ENCODE measurements at places on chromosomes 1 and 21.

GRCh38 chr1:196259316-196259715 is 348.9 kb downstream of the KCNT2 start:
- no peak for DNase-seq

GRCh38 chr1:67312615-67313014 is 4.9 kb downstream of the IL12RB2 start:
- DNase-seq, result no peak

DNA sequence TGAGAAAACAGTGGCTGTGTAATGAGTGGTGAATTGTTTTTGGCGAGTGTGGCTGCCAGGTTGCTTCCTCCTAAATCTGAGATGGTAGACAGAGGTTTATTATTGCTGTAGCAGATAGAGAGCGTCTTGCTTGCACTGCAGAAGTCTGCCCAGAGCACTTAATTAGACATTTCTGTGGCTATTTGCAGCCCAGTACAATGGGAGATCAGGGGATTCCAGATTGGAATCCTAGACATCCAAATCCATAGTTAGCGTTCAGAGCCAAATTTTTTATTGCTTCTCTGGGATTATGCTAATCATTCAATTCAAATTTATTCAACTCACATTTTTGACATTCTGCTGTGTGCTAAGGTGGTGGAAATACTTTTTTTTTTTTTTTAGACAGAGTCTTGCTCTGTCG is 30.0 kb downstream of the KIF26B start:
- no peak for DNase-seq

- no peak for DNase-seq
Measured at GRCh38 chr1:45535988-45536766, 14.4 kb upstream of the AKR1A1 start.

DNA sequence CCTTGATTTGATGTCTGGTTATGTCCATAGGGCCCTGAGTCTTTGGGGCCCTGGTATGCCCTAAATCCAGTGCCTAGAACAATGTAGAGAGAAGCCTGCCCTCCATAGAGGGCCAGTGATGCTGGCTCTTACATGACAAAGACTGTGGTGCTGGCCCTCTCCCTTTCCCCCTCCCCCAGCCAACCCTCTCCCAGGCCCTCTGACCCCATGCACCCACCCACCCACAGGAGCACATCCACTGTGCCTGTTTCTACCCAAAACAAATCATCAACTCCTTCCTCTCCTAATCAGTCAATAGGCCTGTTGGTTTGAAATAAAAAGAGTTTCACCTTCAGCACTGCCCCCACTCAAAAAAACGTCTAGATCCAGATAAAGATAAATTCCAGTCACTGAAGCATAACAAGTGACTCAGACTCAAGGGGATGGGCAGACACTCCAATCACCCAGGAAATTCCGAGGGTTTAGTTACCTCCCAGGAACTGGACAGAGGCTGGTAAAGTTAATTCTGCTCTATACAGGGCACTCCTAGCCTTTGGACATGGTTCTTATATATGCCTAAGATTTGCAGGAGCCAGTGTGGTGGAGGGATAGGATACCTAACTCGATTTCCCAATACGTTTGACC is 144.8 kb upstream of the VANGL1 start:
- DNase-seq, result no peak

DNA sequence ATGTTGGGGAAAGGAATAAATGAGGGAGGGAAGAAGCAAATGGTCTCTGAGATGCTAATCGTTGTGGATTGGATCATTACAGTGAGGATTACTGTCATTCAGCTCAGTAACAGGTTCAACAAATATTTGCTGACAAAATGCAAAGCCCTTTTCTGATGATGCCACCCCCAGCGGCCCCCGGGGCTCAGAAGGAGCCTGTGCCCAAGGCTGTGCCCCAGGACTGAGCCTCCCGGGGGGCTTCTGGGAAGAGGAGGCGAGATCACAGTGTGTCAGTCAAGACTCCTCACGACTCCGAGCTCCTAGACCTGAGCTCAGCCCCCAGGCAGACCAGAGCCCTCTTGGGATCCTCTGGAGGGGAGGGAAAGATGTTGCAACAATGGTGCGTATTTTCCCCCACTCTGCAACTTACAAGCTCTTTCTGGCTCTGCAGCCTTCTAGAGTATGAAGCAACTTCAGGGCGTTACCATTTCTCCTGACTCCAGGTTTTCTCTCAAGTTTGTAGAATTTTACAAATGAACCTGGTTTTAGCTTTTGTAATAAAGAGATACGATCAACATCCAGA is 20.8 kb downstream of the EPHA8 start:
- no peak for DNase-seq

GRCh38 chr1:58849551-58849950 is 65.7 kb upstream of the JUN start:
- DNase-seq, result no peak

DNA sequence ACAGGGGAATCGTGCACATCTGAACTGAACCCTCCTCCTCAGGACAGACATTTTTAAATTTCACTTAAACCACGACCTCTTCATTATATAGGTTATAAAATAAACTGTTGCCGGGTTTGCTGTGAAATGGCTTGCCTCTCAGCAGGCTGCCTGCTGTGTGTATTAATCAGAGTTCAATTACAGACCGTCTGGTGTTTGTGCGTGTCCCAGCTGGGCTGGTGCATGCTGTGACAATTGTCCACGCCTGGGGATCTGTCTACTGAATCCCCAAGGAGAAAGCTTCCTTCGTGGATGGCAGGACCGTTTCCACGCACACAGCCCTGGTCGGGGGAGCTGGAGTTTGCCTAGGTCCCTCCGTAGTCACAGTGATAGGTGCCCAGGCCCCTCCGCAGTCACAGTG is 13.4 kb upstream of the AGPAT3 start:
- DNase-seq, result no peak

DNA sequence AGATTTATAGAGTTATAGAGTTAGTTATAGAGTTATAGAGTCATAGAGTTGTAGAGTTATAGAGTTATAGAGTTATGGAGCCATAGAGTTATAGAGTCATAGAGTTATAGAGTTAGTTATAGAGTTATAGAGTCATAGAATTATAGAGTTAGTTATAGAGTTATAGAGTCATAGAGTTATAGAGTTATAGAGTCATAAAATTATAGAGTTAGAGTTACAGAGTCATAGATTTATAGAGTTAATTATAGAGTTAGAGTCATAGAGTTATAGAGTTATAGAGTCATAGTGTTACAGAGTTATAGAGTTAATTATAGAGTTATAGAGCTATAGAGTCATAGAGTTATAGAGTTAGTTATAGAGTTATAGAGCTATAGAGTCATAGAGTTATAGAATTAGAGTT is 32.1 kb downstream of the UBASH3A start:
- no peak for DNase-seq

- no peak for DNase-seq
Measured at GRCh38 chr1:48524892-48525467, 53.0 kb upstream of the SPATA6 start.

GRCh38 chr1:76294482-76295194 is 220.1 kb downstream of the ST6GALNAC3 start:
- peak; percentile 34 for DNase-seq

GRCh38 chr1:58765006-58765405 is 18.8 kb downstream of the JUN start:
- DNase-seq, result no peak

DNA sequence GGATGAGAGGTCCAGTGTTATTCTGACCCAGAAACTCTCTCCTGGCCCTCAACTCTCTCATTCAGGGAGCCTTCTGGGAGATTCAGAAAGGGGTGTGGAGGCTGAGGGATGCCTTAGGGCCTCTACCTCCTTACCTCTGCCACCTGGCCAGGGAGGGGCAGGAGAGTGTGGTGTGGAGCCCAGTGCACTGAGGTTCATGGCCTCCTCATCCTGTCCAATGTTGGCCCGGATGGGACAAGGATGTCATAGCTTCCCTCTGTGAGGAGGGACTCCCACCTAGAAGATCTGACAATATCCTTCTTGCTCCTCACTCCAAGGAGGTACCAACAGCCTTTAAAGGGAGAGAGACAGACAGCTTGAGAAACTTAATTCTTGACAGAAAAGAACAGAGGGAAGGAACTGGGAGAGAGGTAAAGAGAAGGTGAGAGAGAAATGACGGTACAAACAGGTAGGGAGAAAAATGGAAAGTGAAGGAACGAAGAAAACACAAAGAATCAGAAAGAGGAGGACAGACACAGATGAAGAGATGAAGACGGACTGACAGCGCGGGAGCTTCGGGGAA is 779 bp downstream of the BEND5 start:
- no peak for DNase-seq

DNA sequence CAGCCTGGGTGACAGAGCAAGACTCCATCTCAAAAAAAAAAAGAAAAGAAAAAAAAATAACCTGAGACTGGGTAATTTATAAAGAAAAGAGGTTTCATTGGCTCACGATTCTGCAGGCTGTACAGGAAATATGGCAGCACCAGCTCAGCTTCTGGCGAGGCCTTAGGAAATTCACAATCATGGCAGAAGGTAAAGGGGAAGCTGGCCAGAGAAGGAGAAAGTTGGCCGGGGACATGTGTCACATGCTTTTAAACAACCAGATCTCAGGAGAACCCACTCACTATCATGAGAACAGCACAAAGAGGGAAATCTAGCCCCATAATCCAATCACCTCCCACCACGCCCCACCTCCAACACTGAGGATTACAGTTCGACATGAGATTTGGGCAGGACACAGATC is 125.3 kb downstream of the DISP1 start:
- DNase-seq, result no peak

DNA sequence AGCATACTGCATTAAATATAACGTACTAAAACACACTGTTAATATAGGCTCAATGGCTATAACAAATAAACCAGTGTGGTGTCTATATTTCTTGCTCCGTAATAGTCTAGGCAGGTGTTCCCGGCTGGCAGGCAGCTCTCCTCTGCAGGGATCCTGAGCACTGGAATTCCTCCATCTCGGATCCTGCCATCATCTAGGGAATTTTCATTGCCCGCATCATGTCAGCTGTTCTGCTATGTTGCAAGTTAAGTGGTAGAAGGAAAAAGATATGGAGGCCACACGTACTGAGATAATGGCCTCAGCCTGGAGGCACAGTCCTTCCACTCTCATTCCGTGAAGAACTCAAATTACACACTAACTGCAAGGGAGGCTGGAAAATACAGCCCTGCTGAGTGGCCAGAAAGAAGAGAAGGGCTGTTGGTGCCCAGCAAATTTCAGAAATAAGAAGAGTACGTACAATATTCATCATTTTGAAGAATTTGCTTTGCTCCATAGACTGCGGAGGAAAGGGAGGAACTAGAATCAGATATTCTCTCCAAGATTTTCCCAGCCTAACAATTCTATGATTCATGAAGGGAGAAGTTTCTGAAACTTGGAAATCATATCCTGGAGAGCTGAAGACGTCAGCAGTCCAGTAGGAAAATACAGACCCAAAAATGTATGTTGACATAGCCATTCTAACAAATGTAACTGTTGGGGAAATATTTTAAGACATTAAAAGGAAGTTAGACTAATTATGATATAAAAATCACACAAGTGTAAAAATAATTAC is 263.3 kb downstream of the MRPL39 start:
- no peak for DNase-seq

- DNase-seq, result no peak
Measured at GRCh38 chr1:201490708-201491131, 16.2 kb downstream of the CSRP1 start.

Data from CD4-positive, alpha-beta T cell treated with Interleukin-4 for 4 hours (primary cell).